ENCODE measurements at places on chromosomes 16 and 17.

GRCh38 chr17:42283241-42284023 is 4.9 kb upstream of the STAT5A start:
- DNase-seq: no peak

- no peak for DNase-seq
These were observed 21.8 kb downstream of the CLEC16A start for GRCh38 chr16:10966129-10966528.

- no peak for DNase-seq
These were observed 1.7 kb upstream of the RBBP6 start for GRCh38 chr16:24537474-24538337.

DNA sequence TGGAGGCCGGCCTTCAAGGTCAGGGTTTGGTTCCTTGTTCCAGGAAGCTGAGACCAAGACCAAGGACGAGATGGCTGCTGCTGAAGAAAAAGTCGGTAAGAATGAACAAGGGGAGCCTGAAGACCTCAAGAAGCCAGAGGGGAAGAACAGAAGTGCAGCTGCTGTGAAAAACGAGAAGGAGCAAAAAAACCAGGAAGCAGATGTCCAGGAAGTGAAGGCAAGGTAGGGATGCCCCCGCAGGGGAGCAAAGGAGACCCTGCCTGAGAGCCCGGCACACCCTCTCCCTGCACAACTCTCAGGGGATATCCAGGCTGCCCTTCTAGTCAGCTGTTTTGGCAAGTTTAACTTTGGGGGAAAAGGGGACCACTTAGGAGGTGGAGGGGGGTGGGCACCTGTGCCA is 29.0 kb downstream of the RNF213 start:
- DNase-seq: no peak

GRCh38 chr17:63974594-63975192 is 2.0 kb upstream of the SCN4A start:
- no peak for DNase-seq

DNA sequence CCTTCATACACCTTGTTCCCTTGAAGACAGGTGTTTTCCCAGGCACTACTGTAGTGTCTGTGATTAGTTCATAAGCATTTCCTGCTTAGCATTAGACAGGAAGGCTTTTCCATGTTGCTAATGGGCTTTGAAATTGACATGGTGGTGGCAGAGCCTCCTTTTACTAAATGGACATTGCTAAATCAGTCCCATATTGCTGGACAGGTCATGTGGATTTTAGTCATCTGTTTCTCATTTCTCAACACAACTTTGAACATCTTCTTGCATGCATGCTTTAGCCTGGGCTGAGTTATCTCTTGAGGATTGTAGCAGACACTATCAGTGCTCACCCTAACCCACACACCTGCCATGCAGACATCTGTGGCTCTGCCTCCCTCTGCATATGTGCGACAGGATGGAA is 13.7 kb upstream of the BCO1 start:
- DNase-seq: no peak

GRCh38 chr17:67648032-67648905 is 69.5 kb upstream of the NOL11 start:
- no peak for DNase-seq

DNA sequence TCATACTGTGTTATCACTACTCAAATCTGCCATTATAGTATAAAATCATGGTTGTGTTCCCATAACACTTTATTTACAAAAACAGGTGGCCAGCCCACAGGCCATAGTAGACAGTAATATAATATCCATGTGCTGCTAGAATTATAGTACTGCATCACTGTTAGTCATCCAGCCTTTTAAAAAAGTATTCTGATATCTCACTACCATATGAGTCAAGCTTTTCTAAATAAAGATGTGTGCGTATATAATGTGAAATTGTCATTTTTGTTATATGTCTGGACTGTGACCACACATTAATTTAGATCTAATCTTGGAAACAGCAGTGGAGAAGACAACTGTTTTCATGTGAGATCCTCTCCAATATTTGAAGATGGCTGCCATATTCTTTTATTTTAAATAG is 1049.1 kb upstream of the GOT2 start:
- no peak for DNase-seq

DNA sequence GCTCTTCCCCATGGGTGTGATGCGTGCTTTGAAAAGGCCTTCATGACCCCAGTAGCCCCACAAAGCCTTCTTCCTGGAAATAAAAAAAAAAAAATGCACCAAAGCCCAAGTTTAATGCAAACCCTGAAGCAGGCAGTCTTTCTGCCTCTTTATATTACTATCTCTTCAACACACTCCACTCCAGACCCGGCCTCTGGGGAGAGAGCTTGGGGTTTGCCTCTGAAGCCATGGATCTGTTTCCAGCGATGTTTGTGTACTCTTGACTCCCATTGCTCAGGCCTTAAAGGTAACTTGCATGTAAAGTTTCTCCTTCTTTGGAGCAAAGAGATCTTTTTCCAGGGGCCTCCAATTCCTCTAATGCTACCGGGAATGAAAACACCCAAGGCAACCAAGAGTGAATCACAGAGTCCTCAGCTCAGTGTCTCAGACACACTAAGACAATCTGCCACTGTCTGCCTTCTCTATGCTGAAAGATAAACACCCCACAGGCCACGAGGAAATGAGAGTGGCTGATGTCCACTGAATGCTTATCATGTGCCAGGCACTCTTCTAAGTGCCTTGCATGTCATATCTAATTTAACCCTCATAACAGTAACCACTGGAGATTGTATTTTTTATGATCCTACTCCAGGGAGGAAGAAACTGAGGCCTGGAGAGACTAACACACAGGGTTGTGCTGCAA is 56.4 kb upstream of the AKTIP start:
- DNase-seq: no peak

DNA sequence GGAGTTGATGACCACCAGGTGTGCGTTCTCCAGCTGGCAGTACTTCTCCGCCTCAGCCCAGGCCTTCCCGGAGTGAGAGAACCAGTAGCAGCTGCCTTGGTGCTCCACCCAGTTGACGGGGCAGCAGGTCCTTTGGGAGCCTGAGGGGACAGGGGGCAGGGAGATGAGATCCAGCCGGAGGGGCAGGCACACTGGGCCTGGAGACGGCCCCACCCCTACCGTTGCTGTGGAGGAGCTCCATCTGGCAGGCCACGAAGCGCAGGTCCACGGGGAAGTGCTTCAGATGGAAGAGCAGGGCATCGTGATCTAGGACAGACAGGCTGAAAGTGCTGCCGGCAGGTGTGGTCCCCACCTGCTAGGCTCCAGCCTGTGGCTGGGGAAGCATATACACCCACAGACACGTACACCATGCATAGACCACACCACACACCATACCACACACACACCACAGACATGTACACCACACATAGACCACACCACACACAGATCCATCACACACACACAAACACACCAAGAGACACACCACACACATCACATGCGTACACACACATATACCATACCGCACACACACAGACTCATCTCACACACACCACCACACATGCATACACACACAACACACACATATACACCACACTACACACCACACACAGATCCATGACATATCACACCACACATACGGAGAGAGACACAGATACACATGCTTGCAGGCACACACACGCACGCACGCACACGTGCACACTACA is 7.4 kb downstream of the ASGR2 start:
- DNase-seq: no peak

DNA sequence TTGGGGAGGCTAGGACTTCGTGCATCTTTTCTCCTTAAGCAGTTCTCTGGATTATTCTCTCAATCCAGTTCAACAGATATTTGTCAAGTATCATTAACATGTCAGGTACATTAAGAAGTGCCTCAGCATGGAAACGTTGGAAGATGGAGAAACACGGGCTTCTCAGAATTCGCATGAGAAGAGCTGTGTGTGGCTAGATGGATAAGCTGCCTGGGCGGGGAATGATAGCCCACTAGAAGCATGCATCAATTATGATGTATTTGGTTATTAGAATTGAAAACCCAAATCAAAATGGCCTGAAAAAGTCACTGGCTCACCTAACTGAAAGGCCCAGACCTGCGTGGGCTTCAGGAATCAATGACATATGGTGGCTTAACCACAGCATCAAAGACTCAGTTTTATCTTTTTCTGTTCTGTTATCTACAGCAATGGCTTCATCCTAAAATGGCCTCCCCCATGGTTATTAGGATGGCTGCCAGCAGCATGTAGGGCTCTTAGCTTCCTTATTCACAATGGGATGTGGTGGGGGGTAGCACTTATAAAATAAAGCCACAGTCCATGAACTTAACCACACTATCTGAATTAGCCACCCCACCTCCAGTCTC is 43.9 kb downstream of the MMD start:
- DNase-seq: no peak

DNA sequence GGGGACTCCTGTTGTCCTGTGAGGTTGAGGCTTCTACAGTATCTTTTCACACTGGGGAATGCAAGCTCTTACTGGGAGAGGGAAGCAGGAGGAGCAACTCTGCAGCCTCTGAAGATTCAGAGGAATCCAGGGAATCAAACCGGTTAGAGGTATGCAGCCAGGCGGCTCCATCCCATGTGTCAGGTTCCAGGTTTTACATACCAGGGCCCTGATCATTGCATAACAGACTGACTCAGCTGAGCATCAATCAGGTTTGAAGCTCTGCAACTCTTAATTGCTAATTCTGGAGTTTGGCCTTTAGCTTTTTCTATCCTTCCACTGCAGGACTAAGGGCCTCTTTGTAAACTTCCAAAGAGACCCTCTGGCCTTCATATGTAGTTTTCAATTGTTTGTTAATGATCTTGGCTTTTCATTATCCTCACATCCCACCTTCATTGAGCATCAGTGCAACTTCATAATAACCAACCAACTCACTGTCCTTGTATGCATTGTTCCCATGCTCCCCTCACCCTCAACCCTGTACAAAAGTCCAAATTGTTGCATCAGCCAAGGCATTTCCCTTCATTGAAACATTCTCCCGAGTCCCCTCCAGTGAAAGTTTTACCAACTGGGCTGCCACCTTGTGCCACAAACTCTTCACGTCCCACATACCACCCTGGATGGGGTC is 59.7 kb upstream of the DHX40 start:
- no peak for DNase-seq

- no peak for DNase-seq
These were observed 13.1 kb downstream of the BCAR1 start for GRCh38 chr16:75238132-75238852.

- peak; percentile 66 for DNase-seq
These were observed 1.4 kb downstream of the MSL1 start for GRCh38 chr17:40122999-40123810.

DNA sequence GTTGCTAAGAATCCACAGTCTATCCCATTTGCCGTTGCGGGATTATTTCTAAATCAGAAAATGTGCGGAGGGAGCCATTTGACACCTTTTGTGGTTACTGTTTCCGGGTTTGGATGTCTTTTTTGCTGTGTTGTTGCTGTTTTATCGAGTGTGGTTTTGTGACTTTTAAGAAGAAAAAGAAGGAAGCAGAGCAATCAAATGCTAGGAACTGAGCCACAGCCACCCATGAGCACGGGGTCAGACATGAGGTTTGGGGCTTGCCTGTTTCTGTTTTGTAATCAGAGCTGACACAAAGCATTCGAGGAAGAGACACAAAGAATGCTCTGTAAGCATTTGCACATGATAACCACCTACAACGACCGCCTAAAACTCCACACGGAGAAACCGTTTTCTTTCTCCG is 53.1 kb upstream of the CHMP6 start:
- no peak for DNase-seq

GRCh38 chr16:26133416-26134093 is 441.8 kb downstream of the HS3ST4 start:
- no peak for DNase-seq

DNA sequence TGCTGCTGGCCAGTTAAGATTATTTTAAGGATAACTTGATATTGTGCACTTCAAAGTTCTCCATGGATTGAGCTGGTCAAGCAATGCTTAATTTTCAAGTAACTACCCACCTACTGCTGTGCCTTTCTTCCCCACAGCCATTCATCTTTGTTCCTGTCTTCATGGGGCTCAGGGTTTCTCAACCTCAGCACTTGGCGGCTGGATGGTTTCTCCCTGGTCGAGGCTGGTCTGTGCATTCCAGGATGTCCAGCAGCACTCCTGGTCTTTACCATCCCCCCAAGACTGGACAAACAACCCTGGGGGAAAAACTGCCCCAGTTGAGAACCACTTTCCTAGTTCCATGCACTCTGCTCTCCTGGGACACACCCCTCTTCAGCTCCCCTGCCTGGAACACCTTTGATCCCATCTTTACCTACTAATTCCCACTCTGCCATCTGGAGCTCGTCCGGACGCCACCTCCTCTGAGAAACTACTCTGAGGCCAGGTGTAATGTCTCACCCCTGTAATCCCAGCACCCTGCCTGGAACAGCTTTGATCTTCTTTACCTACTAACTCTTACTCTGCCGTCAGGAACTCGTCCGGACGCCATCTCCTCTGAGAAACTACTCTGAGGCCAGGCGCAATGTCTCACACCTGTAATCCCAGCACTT is 81.5 kb downstream of the NXN start:
- DNase-seq: no peak

DNA sequence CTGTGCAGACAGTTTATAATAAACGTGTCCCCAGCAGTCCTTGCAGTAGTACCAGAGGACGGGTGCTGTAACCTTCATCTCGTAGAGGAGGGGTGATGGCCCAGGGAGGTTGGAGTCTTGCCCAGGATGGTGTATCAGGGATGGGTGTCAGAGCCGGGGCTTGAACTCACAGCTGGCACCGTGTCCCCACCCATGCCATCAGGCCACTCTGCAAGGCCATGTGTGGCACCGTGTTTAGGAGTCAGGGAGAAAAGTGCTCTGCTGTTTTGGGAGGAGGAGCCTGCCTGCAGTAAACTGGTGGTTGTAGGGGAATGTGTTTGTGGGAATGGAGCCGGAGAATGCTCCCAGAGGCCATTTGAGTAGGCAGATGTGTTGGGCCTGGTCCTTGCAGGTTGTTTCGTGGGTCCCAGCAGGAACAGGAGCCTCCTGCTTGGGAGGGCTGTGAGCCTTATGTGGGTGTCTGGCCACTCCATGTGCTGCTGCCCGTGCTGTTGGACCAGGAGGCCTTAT is 1.7 kb downstream of the ADORA2B start:
- DNase-seq: no peak

DNA sequence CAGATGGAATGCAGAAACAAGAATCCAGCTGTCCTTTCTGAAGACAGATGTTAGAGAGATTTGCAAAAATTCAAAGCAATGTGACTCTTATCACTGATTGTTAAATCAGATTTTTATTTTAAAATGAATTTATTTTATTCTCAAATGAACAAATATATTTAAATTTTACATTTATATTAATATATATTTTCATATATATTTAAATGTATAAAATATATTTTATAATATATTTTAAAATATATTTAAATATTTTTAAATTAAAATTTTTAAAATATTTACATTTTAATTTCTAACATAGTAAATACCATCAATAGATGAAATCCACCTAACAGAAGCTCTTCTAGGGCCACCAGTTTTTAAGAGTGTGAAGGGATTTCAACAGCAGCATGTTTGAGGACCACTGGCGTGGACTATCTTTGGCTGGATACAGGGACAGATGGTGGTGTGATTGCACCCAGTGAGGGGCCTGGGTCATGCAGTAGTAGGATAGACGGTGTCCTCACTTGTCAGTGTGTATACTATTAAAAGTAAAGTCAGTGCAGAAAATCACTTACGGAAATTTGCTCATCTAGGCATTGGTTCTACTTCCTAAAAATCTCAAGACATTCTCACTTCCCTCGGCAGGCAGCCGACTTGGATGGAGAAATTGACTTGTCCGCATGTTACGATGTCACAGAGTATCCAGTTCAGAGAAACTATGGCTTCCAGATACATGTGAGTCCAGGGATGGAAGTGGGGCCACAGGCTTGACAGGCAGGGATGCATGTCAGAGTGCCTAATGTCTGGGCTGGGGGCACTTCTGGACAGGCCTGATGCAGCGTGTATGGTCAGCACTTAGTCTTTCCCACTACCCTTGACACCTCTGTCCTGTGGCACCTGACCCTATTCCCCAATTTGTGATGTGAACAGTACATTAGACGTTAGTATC is 56.3 kb downstream of the PLD6 start:
- DNase-seq: no peak
